ENCODE measurements at places on chromosomes 4 and X.
A peak's percentile ranks its signal among the peaks of the same experiment; 100 is the strongest.

- DNase-seq: peak; percentile 96
Observed at GRCh38 chr4:150366487-150366999, 215.4 kb upstream of the MAB21L2 start.

- DNase-seq: no peak
Observed at GRCh38 chr4:147823130-147823529, 91.2 kb downstream of the ARHGAP10 start.

GRCh38 chr4:27327421-27328181 lies 467.0 kb downstream of the STIM2 start:
- no peak for DNase-seq

DNA sequence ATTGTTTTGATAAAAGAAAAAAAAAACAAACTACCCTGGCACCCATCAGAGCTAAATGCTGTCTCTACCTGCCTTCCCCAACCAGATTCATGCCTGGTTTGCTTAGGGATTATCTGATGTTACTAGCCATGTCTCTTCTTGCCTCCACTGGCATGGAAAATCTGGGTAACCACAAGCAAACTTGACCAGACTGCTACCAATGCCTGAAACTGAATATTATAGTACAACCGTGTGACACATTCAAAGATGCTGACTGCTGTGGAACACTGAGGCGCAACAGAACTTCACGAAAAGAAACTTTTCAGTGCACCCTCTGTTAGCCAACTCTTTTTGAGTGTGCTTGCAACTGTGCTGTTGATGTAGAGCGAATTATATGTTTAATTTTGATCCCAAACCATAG lies 228.1 kb downstream of the CBR4 start:
- no peak for DNase-seq

DNA sequence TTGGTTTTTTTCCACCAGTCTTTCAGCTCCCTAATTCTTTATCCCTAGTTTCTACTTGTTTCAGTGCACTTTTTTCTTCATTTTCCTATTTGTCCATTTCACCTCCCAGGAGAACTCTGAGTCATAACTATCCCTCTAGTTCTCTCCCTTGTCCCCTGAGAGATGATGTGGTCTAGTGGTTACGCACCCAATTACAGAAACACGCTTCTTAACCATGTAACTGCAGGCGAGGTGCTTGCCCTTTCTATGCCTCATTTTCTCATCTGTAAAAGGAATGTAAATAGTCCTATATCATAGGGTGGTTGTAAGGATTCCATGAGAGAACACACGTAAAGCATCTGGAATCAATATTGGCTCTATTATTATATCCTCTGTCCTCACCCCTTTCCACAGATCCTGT lies 8.8 kb upstream of the GRPR start:
- no peak for DNase-seq

DNA sequence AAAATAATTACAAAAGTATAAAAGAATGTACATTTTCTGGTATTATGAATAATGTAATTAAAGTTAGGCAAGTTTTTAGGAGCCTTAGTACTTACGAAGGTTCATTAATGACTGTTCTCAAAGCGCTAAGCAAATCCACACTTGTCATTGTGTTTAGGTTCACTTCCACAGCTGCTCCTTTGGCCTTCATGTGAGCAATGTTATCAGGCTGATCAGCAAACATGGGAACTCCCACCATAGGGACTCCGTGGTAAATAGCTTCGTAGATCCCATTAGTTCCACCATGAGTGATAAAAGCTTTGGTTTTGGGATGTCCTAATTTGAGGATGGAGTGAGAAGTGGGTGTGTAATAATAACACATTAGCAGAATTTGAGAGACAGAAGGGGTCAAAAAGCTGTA lies 45.1 kb downstream of the UGT2A2 start:
- no peak for DNase-seq

DNA sequence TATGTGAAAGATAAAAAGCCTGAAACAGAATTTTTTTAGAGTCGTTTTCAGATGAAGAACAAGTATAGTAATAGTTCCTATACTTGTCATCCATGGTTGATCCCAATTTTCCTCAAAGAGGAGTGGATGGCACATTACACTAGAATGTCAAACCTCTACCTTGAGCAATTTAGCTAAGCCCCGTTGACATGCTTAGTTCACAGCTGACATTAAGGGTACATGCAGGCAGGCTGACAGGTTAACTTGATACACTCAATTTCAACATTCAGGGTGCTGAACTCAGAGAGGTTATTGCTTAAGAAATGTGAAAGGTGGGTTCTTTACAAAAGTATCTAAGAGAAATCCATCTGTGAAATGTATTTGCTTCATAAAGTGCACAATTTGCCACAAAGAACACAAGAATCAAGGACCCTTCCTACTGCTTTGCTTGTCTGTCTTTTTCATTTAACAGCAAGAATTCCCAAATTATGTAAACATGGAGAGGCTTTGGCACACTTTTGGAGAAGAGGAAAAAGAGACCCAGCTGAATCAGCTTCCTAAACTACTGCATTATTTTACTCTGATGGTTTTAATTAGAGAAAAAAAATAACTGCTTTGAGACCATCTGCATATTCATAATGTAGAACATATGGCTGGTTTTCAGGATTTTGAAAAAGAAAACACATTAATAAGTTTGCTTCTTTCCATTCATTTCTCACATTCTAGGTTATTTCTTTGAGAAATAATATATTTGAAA lies 122.5 kb upstream of the DDIT4L start:
- no peak for DNase-seq

GRCh38 chr4:47945930-47946726 lies 31.7 kb upstream of the NFXL1 start:
- no peak for DNase-seq

DNA sequence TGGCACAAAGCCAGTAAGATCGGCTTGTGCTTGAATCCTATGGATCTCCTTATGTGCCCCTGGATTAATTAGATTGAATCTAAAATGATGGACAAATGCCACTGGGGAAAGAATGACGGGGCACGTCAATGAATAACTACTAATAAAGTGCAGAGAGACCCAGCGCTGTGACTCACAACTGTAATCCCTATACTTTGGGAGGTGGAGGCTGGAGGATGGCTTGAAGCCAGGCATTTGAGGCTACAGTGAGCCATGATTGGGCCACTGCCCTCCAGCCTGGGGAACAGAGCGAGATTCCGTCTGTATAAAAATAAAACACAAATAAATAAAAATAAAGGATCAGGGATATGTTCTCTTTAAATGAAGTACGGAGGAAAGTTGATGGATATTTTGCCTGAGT lies 179.4 kb downstream of the DCHS2 start:
- no peak for DNase-seq
